ENCODE measurements at places on chromosomes 13 and 19. TPM values are rescaled to one million over a fixed set of nuclear protein-coding genes. Genes with fewer than 3 reads are reported as not detected.

TRIP10 gene
- 49.1 TPM for total RNA-seq

GRCh38 chr19:47239610-47240296, 8.8 kb upstream of the BBC3 start:
- peak; percentile 68 for DNase-seq

- peak; percentile 87 for DNase-seq
Observed at GRCh38 chr13:34672631-34673030, 269.4 kb upstream of the NBEA start.

- DNase-seq, result no peak
Observed at GRCh38 chr13:93356469-93356868, 129.9 kb downstream of the GPC6 start.

DNA sequence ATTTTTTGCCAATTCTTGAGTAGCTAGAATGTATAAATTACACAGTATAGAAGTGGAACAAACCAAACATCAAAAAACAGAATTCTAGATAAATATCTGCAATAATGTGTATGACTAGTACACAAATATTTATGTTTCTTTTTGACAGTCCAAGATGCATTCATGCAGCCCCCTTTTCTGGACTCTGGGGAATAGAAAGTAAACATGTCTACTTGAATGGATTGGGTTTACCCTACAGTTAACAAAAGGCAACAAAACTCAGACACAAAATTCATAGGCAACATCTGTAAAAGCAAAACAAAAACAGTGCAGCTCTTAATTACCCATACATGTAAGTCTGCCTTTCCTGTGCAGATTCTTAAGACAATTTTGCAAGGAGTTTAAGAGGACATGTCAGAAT, 419.4 kb upstream of the DACH1 start:
- DNase-seq, result no peak

DNA sequence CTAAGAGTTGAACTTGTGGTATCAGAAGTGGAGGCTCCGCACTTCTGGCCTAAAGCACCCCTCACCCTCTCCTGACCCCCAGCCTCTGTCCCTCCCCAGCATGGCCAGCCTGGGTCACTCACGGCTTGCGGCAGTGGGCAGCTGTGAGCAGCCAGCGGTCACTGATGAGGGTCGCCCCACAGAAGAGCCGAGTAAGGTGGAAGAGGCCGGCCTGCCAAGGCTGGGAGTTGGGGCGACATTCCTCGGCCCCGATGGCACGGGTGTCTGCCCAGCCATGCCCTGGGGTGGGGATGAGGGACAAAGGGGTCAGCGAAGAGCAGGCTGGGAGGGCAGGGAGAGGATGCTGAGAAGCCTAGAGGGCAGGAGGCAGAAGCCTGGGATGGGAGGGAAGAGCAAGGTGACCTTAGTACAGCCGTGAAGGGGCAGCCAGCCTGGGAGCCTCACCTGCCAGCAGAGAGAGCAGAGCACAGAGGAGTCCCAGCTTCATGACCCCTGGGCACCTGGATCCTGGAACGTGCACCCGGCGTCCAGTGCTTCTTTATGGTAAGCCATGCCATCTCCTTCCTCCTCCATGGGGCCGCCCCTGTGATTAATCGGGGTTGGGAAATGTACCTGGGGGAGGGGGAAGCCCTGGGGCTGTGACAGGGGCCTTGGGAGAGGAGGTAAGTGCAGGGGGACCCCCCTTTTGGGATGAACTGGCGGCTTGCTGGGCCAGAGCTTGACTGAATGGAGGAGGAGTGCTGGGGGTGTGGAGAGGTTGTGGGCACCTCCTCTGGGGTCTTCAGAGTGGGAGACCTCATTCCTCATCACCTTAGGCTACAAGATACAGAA, 7.9 kb upstream of the KLK8 start:
- DNase-seq, result no peak

DNA sequence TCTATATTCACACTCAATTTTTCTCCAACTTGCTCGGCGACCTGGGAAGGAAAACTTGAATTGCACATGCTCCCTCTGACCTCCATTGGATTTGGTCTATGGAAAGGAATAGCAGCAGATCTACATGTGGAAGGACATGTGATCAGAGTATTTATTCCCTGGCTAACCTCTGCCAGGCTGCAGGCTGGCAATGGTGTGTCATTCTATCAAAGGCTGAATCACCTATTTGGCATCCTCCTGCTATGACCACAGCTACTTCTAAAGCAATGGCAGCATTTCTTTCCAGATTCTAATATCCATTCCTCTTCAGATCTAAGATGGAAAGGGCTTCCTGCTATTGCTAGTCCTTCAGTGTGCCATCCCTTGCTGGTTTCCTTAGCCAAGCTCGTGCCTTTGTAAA, 144.3 kb upstream of the FREM2 start:
- peak; percentile 57 for DNase-seq
